ENCODE measurements at places on chromosomes 12 and 14.
A peak's percentile ranks its signal among the peaks of the same experiment; 100 is the strongest.

DNA sequence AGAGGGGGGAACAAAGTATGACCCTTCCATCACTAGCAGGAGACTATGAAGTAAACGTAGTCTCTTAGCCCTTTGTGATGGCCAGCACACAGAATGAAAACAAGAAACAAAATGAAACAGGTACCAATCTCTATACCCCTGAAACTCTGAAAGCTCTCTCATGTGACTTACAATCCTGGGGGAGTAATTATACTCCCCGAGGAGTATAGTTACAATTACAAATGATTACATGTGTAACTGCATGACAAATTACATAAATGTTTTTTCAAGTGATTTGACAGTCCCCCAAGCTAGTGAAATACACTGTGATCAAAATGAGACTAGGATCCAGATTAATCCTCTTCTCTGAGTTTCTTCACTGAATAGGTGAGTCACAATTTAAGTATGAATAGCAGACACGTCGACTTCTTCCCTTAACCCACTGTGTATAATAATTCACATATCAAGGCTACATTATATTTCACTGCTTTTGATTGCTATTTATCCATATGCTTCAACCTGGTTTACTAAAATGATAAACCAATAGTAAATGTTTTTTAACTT is 74.0 kb downstream of the SPTSSA start:
- DNase-seq = no peak

DNA sequence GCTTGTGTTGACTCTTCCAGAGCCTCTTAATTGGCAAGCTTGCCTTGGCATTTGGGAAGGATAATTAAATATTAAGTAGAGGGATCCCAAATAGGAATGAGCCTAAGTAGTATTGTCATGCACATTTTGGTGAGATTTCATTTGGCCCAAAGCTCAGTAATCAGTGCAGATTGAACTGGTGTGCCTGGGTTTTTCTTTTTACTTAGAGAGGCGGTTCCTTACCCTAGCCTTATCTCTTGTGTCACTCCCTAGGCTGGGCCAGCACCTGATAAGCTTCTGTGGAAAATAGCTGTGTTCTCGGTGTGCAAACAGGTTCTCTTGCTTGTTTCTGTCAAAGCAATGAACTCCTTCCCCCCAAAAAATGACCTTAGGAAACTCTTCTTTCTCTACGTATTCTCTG is 9.3 kb upstream of the B4GALNT3 start:
- DNase-seq = no peak

DNA sequence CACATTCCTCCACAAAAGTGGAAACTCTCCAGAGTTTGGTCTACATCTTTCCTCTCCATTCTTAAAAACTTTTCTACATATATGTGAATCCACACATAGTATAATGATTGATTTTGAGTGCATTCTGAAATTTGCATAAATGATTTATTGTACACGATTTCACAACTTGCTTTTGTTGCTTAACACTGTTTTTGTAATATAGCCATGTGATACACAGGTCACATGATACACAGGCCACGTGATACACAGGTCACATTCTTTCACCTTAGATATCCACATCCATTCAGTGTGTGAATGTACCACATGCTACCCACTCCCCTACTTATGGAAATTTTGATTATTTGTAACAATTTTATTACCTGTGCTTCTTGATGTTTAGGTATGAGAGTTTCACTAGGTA is 319.1 kb downstream of the ZFP36L1 start:
- DNase-seq = no peak

- DNase-seq = no peak
These were observed 231.6 kb downstream of the CACNA1C start for GRCh38 chr12:2284321-2284813.

GRCh38 chr14:96160076-96160912 is 44.3 kb upstream of the BDKRB2 start:
- DNase-seq = no peak

- DNase-seq = no peak
These were observed 6.1 kb upstream of the ACRBP start for GRCh38 chr12:6653342-6653741.

GRCh38 chr14:50733494-50733893 is 65.4 kb upstream of the SAV1 start:
- DNase-seq = no peak

DNA sequence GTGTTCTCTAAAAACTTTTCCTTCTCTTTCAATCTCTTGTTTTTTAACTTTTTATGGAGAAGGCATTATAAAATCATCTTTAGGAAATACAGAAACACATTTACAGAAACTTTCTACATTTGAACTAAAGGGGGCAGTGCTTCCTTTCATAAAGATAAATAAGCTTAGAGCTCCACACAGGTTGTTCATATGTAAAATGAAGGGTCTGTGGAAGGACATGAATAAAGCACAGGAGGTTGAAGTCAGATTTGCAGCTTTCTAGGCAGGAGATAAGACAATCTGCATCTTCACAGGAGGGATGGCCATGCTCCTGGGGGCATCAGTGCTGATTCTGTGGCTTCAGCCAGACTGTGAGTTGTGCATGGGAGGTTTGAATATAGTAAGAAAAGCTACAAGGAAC is 426.0 kb downstream of the DAD1 start:
- DNase-seq = no peak

- DNase-seq = no peak
These were observed 122.5 kb upstream of the MAX start for GRCh38 chr14:65224799-65225198.

- DNase-seq = no peak
These were observed 1324.1 kb downstream of the AACS start for GRCh38 chr12:126389220-126389841.

GRCh38 chr14:22131749-22132476 is 457.1 kb downstream of the DAD1 start:
- no peak for DNase-seq

GRCh38 chr14:91870001-91870400 is 2.7 kb upstream of the TC2N start:
- DNase-seq = no peak

DNA sequence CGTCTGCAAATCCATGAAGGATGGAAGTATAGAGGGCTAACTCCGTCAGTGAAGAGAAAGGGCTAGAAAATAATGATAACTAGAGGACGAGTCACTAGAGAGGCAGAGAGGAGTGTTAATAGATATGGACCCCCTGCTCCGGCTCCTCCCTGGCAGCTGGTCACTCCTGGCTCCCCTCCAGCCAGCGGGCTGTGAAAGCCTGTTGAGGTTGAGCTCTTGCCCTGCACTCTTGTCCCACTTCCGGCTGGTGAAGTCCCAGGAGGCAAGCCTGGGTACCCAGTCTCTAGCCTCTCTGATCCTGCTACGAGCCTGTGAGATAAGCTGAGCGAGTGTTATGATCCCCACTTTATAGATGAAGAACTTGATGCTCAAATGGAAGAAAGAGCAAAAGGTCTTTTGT is 90.3 kb downstream of the RFX4 start:
- no peak for DNase-seq

DNA sequence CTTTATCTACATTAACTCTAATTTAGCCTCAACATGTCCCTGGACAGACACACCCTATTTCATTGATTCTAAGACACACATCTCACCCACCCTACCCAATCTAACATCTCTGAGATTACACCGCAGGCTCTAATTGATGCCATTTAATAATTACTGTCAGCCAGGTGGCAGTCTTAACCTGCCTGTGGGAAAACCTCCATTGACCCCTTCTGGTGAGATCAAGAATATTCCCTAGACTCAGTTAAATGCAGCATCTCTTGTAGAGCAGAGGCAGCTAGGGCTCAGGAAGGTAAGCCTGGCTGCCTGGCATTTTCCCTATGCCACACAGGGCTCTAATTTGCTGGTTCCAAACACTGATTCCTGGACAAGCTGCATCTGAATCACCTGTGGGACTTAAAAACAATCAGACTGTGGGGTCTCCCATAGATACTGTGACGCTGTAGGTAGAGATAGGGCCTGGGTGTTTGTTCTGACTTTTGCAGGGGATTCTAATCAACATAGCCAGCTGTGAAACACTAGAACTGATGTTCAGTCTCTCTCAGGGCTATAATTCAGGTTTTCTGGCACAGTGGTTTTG is 14.3 kb downstream of the MCRS1 start:
- peak; percentile 74 for DNase-seq

- no peak for DNase-seq
These were observed 8.2 kb upstream of the CLEC2A start for GRCh38 chr12:9940375-9940774.

DNA sequence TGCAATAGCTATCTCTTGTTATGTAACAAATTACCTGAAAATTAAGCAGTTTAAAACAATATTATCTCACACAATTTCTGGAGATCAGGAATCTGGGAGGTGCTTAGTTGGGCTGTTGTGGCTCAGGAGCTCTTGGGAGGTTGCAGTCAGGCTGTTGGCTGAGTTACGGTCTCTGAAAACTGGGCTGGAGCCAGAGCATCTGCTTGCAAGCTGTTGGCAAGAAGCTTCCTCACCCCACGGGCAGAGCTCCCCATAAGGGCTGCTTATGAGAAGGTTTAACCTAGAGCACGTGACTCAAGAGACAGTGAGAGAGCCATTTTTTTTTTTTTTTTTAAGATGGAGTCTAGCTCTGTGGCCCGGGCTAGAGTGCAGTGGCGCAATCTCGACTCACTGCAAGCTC is 346.8 kb downstream of the ATP23 start:
- no peak for DNase-seq

DNA sequence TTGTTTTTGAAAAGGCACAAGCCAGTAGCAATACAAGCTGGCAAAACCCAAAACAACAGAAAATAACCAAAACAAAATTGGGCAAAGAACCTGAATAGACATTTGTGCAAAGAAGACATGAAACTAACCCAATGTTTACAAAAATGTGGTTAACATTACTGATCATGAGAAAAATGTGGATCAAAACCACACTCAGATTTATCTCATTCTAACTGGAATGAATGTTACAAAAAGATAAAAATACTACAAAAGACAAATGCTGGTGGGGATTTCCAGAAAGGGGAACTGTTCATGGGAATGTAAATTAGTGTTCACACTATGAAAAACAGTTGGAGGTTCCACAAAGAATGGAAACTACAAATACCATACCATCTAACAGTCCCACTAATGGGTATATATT is 26.6 kb downstream of the ASCL4 start:
- no peak for DNase-seq

- DNase-seq = no peak
These were observed 34.6 kb downstream of the LTBP2 start for GRCh38 chr14:74577247-74577947.

DNA sequence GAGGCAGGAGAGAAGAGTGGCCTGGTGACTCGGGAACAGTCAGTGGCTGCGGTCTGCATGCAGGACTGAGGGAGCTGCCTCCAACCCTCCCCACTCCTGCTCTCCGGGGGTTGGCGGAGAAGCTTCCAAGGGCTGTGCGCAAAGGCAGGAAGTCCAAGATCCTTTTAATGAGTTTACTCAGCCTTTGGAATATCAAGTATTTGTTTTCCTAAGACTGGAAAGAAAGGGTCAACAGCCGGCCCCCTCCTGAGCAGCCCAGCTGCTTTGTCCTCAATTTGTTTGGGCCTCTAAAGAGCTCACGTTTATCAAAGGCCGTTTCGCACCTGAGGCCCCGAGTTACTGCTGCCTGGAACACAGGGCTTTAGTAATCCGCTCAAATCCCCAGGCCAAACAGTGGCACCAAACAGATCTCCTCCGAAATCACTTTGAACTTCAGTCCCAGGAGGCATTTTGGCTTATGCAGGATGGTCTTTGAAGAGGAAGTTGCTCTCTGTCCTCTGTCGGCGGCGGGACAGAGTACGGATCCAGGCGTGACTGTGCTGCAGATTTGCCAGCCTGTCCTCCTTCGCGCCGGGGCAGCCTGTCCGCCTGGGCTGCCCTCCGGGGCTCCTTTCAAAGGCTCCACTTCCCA is 117.2 kb upstream of the FZD10 start:
- no peak for DNase-seq

DNA sequence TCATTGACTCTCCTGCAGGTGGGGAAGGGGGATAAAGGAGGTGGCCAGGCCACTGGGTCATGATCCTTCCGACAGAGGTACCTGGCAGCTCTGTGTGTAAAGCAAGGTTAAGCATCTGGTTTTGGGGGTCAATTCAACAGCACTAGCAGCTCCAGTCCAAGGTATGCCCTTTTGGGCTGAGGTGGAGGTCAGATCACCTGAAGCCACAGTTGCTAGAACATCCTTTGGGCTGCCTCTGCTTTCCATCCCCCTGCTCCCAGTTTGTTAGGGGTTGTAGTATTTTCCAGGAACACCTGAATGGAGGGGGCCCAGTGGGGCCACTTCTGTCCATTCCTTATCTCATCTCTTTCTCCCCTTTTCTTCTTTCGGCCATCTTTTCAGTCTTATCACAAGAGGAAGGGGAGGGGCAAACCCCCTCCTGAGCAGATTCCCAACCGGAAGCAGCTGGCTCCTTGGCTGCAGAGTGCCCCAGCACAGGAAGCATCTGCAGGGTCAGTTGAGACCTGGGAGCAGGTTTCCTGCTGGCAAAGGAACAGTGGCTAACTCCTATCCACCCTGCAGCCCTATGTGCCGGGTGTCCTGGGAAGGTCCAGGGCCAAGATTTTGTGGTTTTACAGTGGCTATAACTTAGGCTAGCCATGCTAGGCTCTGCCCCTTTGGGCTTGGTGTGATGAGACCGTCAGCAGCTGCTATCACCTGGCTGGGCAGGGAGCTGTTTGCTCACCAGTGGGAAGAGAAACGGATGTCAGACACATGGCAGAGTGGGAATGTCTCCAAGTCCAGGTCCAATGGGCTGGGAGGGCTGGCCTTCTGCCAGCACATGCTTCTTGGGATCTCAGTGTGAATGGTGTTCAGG is 40.2 kb downstream of the SH2B3 start:
- no peak for DNase-seq

- no peak for DNase-seq
These were observed 21.8 kb downstream of the ARMH4 start for GRCh38 chr14:58130116-58130782.

DNA sequence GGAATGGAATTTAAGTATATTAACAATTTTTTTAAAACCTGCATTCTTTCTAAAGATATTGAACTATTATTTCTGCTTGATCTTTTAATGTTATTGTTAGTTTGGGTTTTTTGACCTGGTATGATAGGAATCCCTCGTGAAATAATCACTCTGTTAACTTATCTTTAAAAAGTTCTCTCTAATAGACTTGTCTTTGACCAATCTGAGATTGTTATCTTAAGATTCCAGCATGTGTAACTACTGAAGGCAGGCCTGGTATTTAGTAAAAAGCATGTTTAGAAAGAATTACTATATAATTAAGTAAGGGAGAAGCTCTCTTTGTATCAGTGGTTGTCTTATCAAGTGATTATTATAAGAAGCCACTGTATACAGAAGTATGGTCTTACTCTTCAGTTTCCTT is 4.8 kb downstream of the TMTC2 start:
- DNase-seq = no peak

GRCh38 chr12:131137009-131137835 is 183.5 kb downstream of the ADGRD1 start:
- DNase-seq = no peak

GRCh38 chr12:41333974-41334373 is 145.9 kb downstream of the PDZRN4 start:
- DNase-seq = no peak

- no peak for DNase-seq
These were observed 48.7 kb upstream of the ATF1 start for GRCh38 chr12:50715174-50715573.

GRCh38 chr14:31886156-31886835 is 190.8 kb upstream of the ARHGAP5 start:
- no peak for DNase-seq

GRCh38 chr14:74948228-74949175 is 6.9 kb downstream of the PGF start:
- DNase-seq = no peak
